ENCODE measurements at places on chromosomes 3 and 15.
A peak's percentile ranks its signal among the peaks of the same experiment; 100 is the strongest.

DNA sequence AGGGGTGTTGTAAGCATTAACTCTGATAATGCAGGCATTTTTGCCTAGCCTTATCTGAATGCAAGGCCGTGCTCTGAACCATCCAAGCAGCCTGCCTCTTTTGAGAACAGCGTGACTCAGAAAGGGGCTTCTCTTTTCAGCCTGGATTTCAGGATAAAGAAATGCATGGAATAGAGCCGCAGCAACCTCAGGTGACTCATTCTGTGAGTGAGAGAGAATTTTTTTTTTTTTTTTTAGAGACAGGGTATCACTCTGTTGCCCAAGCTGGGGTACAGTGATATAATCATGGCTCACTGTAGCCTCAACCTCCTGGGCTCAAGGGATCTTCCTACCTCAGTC is 20.6 kb upstream of the PDE8A start:
- DNase-seq: peak; percentile 48

- DNase-seq: no peak
Measured at GRCh38 chr15:30921781-30922479, 18.2 kb downstream of the FAN1 start.

- DNase-seq: no peak
Measured at GRCh38 chr3:6039971-6040370, 820.9 kb upstream of the GRM7 start.

DNA sequence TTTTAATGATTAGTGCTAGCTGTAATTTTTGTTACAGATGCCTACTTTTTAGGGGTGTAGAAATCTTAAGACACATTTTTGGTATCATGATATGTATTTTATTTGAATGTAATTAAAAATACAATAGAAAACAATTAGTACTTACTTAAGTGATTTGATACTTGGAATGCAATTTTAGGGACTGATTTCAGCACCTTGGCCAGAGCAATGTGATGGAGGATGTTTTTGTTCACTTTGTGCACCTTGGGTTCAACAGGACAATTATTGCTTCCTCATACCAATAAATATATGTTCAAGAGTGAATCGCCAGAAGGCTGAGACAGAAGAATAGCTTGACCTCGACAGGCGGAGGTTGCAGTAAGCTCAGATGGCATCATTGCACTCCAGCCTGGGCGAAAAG is 22.3 kb downstream of the GMNC start:
- DNase-seq: no peak

DNA sequence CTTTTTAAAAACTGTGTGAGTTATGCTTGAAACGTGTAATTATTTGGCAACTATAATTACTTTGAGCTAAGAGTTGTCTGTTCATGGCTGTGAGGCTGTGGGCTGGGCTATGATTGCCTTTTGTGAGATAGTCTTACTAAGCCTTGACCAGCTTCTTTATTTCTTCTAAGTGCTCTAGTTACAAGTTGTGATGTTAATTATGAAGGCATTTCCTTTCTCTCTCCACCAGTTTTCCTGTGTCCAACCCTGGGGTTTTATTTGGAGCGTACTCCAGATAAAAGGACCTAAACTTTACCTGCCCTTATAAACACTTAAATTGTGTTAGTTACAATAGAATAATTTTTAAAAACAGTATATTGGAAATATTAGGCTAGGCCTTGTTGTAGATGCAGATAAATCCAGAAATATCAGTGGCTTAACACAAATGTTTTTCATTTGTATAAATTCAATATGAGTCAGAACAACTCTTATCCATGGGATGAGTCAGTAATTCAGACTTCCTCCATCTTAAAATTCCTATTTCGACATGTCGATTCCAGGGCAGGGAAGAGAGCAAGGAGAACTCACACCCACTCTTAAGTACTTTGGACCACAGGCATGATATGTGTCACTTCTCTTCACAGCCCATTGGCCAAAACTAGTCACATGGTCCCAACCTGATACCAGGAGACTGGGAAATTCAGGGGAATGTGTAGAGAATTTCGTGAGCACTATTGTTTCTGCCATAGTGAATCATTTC is 17.0 kb downstream of the TMEM62 start:
- peak; percentile 80 for DNase-seq

DNA sequence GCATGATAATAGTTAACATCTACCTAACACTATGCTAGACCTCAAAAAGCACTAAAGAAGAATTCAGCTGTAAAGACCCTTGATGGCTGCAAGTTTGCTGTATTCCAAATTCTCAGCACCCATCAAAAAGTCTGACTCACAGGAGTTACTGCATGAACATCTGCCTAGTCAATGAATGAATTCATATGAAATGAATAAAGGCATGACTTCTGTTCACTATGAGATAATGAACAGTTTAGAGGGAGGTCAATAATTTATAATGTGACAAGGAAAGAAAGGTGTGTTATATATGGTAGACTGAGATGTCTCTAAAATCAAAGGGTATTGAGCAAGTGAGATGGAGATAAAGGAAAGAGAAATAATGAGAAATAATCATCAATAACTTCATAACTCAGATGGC is 508.2 kb upstream of the TGFBR2 start:
- DNase-seq: no peak

DNA sequence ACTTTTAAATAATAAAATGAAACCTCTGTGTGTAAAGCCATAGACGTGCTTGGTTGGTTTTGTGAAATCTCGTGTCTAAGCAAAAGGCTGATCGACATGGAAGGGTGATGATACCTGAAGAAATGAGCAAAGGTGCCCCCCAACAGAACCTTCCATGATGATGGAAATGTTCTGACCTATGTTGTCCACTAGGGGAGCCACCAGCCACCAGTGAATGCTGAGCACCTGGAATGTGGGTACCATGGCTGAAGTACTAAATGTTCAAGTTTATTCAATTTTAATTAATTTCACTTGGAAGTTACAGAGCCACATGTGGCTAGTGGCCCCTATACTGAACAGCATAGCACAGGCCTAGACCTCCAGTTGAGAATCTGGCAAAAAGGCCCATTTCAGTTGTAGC is 158.8 kb downstream of the POLR2M start:
- DNase-seq: no peak

GRCh38 chr15:41416128-41416741 is 660 bp upstream of the RTF1 start:
- DNase-seq: no peak

DNA sequence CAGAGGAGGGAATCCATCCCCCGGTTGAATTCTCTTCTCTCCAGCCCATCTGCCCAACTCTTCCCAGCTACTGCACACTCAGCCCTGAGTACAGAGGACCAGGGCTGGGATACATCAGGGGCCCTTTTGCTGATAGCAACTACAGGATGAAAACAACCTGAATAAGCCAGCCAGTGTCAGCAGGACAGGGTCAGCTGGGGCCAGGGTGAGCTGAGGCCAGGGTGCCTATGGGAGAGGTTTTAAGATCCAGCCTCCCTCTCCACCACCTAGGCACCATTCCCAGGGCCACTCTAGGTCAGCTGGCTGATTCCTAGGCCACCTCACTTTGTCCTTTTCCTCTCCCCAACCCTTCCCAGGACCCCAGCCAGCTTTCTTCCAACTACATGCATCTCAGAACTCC is 83.8 kb downstream of the MRPL46 start:
- no peak for DNase-seq

DNA sequence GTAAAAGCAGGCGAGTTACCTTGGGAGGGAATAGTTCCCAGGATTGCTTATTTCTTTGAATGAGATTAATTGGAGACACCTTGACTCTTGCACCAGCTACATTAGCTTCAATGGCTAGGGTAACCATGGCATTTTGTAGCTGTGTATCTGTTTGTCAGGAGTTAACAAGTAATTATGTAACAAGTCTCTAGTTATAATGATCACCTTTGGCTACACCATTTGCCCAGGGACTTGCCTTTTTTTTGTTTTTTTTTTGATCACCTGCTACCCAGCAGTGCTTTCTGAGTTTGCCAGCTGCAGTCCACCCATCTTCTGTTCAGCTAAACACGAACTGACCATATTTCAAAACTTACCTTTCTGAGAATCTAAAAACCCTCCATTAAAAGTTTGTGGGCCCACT is 2.2 kb downstream of the MED12L start:
- no peak for DNase-seq

DNA sequence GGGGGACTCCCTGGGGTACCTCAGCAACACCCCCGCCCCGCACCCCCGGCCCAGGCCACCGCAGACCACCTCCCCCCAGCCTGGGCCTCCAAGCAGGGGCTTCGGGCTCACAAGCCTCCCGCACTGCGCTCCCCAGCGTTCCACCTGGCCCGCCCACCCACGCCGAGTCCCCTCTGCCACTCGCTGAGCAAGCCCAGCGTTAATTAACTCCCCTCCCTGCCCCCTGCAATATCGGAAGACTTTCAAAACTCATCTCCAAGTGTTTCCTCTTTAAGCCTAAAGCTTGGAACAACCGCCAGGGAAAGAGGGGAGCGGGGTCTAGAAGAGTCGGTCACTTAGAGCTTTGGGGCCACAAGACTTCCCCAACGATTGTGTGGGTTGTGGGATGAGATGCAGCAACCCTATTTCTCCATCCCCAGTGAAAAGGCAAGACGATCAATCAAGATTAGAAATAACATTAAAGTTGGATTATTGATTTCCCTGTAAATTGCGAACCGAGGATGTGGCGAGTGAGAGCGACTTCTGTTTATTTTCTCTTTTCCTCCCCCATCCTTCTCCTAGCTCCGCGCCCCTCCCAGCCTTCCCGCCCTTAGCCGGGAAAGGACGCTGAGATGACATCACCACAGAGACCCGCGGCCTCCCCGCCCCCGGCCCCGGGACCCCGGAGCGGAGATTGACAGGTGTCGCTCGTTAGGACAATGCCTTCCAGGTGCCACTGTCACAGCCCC is 30.2 kb downstream of the NR2F2 start:
- DNase-seq: peak; percentile 29
